ENCODE measurements at places on chromosomes 1 and 21.

DNA sequence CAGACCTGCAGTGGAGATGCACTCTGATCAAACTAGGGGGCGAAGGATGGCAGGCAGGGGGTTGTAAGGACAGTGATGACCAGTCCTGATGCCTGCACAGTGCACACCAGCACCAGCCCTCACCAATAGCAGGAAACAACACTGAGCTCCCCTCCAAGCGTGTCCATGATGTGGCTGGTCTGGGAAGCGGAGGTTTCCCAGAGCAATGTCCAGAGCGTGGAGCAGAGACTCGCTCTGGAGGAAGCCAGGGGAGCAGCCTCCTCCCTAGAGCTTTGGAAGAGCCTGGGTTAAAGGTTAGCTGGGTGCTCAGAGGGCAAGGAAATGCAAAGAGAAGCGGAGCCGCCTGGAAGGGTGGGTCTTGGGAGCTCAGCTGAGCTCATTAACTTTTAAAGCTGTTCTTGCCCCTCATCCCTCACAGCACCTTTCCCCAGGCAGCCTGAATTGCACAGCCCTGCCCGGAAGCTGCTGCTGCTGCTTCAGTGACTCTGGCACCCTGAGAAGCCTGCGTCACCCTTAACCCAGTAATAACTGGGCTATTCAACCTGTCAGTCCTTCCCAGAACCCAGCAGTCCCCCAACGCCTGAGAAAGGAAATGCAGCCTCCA, 162.2 kb upstream of the RAB4A start:
- no peak for DNase-seq

- no peak for DNase-seq
Observed at GRCh38 chr1:65650682-65651081, 142.0 kb upstream of the PDE4B start.

DNA sequence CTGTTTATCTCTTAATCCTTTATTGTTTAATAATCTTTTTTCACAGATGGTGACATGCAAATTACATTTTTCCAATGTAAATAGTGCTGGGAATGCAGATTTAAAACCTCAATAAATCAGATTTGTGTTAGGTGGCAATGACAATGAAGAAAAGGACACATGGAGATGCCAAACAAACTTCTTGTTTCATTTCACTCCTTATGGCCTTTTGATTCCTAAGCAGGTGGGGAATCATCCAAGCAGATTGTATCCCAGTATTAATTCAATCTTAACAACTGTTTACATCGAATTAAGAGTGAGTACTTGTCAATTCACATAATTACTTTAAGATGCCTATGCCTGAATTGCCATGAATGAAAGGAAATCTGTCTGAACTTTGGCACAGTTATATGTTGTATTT, 98.9 kb upstream of the RGS18 start:
- no peak for DNase-seq

DNA sequence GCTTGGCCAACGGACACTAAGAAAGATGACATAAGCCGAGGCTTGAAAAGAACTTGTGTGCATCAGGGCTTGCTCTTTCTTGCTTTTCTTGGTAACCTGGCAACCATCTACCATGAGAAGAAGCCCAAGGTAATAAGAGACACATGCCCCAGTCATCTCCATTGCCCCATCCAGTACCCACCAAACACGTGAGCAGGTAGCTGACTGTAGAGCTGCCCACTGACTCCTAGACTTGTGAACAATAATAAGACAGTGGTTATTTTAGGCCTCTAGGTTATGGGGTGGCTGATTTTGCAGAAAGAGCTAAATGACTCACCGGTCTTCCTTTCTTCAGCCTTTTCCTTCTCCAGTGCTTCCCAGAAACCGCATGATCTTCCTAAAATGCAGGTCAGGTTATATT, 105.0 kb upstream of the JUN start:
- DNase-seq, result no peak

DNA sequence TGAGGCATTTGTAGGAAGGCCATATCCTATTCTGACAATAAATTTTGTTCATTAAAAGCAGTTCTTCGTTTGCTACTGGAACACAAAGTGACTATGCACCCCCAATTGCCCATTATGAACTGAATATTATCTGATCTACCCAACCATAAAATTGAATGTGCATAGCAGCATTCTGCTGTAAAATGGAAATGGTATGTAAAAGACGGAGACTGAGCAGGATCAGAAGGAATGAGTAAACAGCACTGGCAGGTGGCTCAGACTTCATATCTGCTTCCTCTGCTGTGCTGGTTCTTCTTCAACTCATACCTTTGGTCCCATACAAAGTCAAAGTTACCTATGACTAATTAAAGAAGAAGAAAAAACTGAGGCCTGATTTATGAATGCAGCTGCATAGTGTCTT, 339.5 kb downstream of the PLA2G4A start:
- DNase-seq, result no peak

- no peak for DNase-seq
Observed at GRCh38 chr21:29704719-29705118, 235.1 kb downstream of the GRIK1 start.

DNA sequence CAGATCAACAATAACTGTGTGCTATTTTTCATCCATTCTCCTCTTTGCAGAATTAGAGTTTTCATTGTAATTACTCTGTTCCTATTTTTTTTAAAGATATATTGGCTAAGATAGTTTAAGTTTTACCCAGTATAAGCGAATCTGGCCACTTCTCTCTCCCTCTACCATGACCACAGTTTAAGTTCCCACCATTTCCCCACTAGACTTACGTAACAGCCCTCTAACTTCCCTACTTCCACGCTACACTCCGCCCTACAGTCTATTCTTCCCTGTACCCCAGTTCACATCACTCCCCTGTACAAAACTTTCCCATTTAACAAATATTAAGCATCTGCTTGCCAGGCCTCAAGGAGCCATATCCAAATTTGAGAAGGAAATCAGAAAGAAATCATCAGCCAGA, 16.5 kb downstream of the CTSK start:
- no peak for DNase-seq

GRCh38 chr1:65940126-65940525, 147.4 kb downstream of the PDE4B start:
- no peak for DNase-seq

DNA sequence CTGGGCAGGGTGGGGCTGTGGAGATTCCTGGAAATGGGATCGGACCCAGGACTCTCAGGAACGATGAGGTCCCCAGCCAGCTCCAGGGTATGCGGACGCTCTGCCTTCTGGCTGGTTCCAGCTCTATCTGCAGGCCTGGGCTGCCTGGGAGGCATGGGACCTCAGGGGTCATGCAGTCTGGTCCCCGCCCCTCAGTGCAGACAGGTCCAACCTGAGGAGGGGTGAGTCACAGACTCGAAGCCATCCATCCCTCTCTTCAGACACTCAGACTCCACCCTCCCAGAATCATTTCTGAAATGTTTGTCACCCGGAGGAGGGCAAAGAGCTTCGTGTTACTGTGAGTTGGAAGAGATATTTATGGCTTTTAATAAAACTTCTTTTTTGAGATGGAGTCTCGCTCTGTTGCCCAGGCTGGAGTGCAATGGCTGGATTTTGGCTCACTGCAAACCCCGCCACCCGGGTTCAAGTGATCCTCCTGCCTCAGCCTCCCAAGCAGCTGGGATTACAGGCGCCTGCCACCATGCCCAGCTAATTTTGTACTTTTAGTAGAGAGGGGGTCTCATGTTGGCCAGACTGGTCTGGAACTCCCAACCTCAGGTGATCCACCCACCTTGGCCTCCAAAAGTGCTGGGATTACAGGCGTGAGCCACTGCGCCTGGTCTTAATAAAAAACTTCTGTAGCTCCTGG, 5.9 kb upstream of the MYOM3 start:
- DNase-seq, result no peak

- no peak for DNase-seq
Observed at GRCh38 chr1:203281851-203282661, 23.3 kb upstream of the BTG2 start.

DNA sequence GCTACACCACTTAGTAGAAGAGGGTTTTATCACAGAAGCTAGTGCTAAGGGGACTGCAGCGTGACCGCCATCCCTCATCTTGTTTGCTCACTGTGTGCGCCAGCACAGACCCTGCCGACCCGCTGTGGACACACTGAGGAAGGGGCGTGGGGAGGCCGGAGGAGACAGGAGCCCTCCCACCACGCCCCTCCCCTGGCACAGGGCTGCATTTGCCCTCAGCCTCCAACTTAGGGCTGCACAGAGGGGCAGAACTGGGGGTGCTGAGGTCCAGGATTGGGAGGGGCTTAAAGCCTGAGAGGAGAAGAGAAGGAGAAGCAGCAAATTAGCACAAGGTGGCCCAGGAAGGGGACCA, 37.2 kb downstream of the RRP1 start:
- DNase-seq, result no peak

DNA sequence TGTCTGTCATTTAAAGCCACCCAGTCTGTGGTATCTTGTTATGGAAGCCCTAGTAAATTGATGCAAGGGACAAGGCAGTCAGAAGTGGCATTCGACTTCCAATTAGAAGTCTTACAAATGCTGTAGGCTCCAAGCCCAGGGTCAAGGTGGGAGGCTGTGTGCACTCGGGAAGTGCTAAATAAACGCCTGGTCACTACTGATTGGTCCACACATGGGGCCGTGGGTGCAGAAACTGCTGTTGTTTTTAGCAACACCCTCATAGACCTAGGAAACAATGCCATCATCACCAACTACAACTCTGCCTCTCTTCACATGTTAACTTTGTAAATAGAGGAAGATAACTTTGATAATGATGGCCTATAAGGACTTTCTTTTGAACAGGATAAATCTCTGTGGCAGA, 20.2 kb upstream of the ZBTB21 start:
- no peak for DNase-seq

DNA sequence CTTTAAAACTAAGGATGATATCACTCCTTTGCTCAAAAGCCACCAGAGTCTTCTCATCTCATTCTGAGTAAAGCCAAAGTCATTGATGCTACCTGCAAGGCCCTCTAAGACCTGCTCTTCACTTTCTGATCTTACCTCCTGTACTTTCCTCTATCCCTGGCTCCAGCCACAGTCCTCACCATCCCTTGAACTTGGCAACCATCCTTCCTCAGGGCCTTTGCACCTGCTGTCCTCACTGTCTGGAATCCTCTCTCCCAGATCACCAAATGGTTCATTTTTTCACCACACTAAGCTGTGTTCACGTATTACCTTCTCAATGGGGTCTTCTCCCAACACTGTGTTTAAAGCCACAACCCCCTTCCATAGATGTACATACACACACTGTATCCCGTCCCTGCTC, 4.3 kb upstream of the PHLDA3 start:
- DNase-seq, result no peak

- DNase-seq, result no peak
Observed at GRCh38 chr1:38118976-38119375, 72.4 kb upstream of the POU3F1 start.

- no peak for DNase-seq
Observed at GRCh38 chr1:156478250-156478627, 22.3 kb downstream of the MEF2D start.

DNA sequence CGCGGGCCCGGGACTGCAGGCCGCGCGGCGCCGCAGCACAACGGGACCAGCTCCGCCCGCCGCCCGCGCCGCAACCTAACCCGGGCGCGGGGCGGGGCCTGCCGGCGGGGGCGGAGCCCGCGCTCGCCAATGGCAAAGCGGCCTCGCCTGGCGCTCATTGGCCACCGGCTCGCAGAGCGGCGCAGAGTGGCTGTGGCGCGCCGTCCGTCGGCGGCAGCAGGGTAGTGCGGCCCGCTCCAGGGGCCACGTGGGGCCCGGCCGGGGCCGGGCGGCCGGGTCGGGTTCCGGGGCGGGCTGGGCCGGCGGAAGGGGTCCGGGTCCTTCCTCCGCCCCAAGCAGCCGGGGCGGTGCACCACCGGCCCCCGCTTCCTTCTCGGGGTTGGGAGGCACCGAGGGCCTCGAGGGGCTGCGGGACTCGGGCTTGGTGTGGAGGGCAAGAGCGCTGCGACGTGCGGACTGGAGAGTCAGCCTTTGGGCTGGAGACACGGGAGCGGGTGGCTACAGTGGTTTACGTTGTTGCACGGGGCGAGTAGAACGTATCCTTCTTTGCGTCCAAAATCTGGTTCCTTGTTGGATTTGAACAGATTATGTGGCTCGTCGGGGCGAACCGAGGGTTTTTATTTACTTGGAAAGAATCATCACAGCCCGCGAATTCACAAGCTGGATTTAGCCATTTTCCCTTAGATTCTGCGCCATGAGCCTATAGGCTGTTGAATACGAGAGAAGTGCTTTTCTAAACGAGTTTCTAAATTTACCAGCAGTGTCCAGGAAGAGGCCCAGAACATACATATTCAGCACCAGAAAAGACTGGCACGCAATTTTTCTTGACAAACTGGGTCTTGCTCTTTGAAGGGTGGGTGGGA, at the start of gene SRM:
TSS of gene SRM (minus strand) at position 51 of the 863 bp plus-strand sequence. CDS start 75 bp downstream, outside the sequence.
- no peak for DNase-seq

DNA sequence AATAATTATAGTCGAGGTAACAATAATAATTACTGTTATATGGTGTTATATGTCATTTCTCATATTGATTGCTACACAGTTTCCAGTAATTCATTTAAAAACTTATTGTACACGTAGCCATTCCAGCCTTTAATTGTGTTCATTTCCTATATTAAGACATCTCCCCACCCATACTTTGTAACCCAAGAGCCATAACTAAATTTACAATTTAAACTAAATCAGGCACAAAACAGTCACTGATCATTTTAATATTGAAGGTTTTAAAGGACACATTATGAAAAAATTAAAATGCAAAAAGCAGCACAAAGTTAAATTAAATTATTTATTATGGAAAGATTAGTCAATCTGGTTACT, 487.0 kb downstream of the DPYD start:
- no peak for DNase-seq

DNA sequence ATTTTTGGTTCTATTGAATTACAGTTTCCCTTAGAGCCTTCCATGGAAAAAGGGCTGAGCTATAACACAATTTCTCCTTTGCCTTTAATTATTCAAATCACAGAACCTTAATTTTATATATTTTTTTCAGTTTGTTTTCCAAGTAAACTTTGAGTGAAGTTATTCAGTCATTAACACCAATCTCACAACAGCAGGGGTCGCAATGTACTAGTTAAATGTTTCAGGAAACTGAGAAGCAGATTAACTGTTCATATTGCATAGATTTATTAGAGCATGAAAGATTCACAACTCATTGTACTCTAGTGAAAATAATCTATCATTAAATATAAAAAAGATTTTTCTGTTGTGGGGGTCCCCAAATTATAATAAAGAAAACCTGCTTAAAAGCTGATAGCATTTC, 64.1 kb downstream of the KIFAP3 start:
- no peak for DNase-seq

- DNase-seq, result no peak
Observed at GRCh38 chr1:212677136-212677535, 22.5 kb downstream of the BATF3 start.

DNA sequence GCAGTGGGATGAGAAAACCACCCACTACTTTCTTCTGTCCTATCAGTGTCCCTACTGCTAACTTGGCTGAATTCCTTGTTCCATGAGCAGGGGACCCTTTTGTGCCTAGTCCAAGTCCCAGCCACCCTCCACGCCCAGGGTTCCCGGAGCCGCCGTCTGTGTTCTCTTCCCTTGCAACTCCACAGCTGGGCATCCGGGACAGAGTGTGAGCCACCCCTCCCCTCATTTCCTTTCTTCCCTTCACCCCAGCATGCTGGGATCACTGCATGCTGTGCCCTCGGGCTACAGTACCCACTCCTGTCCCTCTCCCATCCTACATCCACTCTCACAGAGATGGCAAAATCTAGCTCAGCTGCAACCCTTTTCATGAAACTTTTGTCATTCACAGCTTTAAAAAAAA, 44.5 kb downstream of the PGBD5 start:
- DNase-seq, result no peak

GRCh38 chr1:24984800-24985522, 54.9 kb upstream of the RUNX3 start:
- no peak for DNase-seq

- DNase-seq, result no peak
Observed at GRCh38 chr1:221795380-221795779, 53.5 kb upstream of the DUSP10 start.
